Activated CD4-positive, alpha-beta T cell treated with anti-CD3 and anti-CD28 coated beads, Interleukin-2, amount 50 U/mL, for 48 hours (primary cell): ENCODE measurements at places on chromosomes 16 and 17.

- no peak for DNase-seq
Observed at GRCh38 chr17:46916211-46916610, 6.7 kb upstream of the GOSR2 start.

DNA sequence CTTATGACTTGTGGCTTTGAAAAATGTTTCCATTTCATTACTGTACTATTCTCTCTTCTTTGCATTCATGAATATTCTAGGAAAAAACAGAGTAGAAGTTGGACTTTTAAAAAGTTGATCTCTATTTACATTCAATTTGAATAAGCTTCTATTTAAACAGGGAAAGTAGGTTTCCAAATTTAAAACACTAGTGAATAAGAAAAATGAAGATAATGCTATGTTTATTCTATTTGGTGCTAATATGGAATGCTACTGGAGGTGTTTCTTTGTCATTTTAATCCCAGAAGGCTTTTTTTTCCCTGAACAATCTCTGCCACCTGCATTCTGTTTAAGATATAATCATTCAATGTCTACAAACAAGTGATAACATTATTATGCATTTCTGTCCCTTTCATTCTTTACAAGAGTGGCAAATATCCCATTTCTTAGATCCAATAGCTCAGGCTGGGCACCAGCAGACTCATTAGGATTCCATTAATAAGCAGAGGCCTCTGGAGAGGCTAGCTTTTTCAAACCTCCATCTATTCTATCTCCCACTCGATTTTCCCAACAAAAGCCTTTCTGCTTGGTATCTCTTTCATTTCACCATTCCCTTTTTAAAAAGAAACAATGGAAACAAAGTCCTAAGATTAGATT lies 1001.6 kb upstream of the CDH8 start:
- DNase-seq, result no peak

GRCh38 chr17:27456681-27457359 lies 572 bp downstream of the KSR1 start:
- DNase-seq, result no peak

- DNase-seq, result peak; percentile 62
Observed at GRCh38 chr16:29745121-29745852, 503 bp downstream of the C16orf54 start.

GRCh38 chr16:49439676-49440075 lies 66.1 kb downstream of the C16orf78 start:
- DNase-seq, result no peak

DNA sequence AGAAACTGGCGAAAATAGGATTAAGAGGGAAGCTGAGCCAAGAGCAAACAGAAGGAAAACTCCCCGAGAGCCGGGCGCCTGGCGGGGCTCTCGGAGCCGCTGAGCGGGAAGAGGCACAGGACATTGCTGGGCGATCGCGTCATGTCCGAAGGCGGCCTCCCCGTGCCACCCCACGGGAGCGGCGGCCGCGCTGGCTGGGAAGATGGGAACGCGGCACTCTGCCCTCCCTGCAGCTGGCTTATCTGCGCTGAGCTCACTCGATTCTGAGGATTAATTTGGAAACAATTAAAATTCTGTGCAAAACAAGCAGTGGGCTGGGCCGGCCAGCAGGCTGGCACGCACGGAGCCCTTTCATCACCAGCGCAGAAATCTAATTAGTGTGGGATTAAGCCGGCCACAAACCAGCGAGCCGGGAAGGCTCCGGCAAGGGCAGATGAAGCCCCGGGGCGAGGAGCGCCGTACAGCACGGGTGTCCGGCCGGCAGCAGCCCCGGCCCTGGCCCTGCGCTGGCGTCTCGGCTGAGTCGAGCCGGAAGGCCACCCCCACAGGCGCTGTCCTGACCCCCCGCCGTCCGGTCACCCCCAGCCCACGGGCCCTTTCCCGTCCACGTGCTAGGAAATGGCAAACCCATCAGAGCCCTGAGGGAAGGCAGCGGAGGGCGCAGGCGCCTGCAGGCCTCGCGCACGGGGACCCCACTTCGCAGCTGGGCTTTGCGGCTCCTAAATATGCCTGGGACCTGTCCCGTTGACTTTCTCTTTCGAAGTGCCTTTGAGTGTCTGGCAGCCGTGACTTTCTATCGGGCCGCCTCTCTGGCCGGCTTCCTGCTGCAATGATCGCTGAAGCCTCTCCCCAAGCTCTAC lies 37.9 kb downstream of the SOX8 start:
- no peak for DNase-seq

DNA sequence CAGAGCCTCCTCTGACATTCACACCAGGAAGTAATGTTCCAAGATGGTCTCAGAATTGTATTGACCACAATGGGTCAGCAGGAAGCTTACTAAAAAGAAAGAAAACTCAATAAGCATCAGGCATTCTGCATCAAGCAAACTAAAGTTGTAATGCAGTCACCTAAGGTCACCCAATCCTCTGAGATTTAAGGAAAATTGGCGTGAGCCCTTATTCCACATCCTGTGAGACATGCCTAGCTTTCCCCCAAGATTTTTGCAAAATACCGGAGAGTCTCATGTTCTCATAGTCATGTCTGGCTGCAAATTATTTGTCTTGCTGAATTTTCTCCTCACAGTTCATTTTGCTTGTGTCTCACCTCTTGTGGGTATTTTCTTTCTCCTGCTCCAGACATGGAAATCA lies 417.1 kb upstream of the SOX9 start:
- no peak for DNase-seq

DNA sequence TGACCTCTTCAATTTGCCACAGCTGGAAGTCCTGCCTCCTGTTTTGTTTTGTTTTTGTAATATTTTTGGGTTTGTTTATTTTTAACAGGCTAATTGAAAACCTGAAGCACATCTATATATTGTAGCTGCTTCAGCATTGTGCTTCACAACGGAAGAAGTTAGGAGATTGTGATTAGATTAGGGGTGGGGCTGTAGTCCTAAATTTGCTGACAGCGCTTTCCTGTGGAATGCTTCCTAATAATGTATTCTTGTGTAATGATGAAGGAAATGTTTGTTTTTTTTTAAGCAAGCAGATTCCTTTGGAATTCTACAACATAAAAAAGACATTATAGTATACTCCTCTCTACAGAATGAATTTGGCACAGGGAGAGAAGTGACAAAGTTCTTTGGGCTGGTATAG lies 70.1 kb downstream of the NLK start:
- DNase-seq, result no peak

DNA sequence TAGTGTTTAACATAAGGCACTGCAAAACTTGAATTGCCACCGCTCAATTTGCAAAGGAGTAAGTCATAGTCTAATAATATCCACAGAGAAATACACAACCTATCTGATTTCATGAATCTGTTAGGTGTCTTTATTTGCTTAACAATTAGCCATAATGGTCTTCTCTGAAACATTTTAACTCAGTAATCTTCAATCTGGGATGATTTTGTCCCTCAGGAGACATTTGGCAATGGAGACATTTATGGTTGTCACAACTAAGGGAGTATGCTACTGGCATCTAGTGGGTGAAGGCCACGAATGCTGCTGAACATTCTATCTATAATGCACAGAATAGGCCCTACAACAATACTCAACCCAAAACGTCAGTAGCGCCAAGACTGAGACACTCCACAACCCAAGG lies 4.3 kb downstream of the UBE2G1 start:
- DNase-seq, result no peak

- no peak for DNase-seq
Observed at GRCh38 chr17:19311016-19311415, 51.5 kb downstream of the B9D1 start.

GRCh38 chr16:3938471-3938842 lies 57.9 kb upstream of the CREBBP start:
- no peak for DNase-seq

GRCh38 chr17:13425390-13425789 lies 176.3 kb downstream of the HS3ST3A1 start:
- DNase-seq, result no peak

GRCh38 chr17:44915862-44916780 lies 821 bp upstream of the GFAP start:
- no peak for DNase-seq

- DNase-seq, result no peak
Observed at GRCh38 chr17:49545806-49546545, 29.7 kb upstream of the NXPH3 start.

DNA sequence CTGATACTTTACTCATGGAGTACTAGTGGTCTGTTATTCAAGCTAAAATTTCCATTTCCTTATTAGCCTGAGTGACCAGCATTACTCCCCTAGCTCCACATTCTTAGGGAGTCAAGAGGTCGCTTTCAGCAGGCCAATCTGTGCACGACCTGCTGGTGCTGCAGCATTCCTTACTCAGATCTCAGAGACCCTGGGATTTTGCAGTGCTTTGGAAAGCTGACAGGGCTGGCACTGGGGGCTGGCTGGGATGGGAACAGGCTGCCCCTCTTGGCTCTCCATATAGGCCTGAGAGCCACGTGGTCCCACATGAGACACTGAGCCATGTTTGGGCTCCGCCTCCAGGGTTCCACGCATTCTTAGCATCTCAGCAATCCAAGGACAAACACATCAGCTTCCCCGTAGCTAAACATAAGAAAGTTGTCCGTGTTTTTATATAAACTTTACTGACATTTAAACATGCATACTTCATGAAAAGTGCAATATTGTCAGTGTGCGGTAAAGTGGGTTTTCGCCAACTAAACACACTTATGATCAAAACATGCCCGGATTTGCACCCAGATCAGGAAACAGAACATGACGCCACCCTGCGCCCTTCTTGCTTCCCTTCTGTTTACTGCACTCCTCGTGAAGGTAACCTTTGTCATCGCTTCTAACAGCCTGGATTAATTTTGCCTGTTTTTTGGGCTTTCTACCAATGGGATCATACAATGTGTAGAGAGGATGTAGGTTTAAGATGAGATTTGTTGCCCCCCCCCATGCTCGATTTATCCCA lies 254.5 kb upstream of the CACNG5 start:
- no peak for DNase-seq

DNA sequence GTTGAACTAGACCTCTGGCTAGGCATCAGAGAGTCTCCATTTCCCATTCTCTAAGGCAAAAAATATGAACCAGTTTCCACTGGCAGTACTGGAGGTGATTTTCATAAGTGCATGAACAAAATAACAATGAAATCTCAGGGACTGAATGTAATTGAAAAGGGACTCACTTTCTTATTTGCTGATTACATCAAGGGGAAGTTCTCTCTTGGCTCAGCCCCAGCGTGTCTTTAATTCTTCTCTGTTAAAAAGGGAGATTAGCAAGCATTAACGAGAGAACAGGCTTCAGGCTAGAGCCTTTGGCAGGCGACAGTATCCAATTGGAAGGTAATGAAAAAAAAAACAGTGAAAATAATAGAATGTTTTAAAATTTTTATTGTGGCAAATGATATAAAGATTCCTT lies 34.0 kb upstream of the ADAMTS18 start:
- DNase-seq, result no peak

DNA sequence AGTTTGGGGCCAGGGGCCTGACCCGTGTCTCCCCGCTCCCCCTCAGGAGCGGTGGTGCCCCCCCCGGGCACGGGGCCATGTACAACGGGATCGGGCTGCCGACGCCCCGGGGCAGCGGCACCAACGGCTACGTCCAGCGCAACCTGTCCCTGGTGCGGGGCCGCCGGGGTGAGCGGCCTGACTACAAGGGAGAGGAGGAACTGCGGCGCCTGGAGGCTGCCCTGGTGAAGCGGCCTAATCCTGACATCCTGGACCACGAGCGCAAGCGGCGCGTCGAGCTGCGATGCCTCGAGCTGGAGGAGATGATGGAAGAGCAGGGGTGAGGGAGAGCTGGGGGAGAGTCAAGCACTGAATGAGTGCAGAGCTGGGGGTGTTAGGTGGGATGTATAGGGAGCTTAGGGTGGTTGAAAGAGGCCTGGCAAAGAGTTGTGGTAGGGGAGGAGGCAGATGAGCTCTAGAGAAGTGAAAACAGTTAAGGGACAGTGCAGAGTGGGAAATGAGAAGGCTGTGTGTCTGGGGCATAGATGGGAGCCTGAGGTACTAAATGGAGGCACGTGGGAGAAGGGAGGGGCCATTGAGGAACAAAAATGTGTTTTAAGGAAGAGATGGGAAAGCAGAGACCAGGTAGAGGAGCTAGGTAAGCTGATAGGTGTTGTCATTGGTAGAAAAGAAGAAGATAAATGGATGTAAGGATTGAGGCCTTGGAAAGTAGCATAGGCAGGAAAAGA lies 4.0 kb downstream of the SRRM2 start:
- DNase-seq, result no peak

DNA sequence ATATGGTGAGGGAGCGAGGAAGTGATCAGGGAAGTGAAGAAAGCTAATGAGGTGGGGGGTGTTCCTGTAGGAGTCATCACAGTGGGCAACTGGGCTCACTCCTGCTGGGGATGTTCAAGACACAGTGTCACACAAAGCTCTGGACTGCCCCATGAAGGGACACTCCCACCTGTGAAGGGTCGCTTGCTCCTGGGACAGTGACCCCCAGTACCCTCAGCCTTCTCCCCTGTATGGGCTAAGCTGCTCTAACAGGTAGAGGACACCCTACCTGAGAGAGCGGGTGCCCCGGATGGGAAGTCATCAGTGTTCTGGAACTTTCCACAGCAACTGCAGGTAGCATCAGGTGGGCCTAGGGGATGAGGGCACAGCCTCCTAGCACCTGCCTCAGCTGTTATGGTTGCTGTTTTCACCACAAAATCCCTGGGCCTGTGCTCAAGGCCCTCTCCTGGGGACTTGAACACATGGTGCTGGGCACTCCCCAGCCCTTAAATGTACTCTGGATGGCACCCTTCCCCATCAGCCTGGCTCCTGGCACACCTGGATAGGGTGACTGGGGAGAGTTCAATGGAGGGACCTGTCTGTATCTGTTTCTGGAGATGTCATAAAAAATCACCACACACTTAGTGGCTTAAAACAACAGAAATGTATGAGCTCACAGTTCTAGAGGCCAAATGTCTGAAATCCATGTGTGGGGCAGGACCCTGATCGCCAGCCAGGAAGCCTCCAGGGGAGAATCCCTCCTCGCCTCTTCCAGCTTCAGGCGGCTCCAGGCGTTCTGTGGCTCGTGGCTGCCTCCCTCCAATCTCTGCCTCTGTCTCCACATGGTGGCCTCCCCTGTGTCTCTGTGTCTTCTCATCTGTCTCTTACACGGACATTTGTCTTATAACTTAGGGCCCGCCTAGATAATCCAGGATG lies 104.0 kb upstream of the CDH5 start:
- no peak for DNase-seq

- DNase-seq, result no peak
Observed at GRCh38 chr16:11896486-11897176, 19.1 kb downstream of the GSPT1 start.

- DNase-seq, result no peak
Observed at GRCh38 chr16:70788668-70789594, 12.0 kb downstream of the VAC14 start.

DNA sequence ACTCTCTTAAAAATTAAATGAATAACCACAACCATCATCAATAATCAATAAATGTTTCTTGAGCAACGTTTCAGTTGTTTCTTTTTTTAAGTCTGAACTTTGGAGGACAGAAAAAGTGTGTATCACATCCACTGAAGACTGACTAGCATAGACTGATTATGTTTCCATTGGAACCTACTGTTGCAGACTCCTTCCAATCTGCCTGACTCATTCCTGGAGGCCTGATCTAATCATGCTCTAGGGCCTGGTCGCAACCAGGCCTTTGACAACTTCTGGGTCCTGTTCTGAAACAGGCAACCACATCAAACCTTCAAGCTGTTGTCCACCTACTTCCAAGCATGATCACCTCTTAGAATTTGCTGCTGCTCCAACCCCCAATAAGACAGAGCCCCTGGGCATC lies 109.2 kb upstream of the NUDT7 start:
- DNase-seq, result no peak

GRCh38 chr17:8153525-8153956 lies 1.3 kb upstream of the PER1 start:
- peak; percentile 70 for DNase-seq

GRCh38 chr16:76654088-76654820 lies 377.1 kb downstream of the CNTNAP4 start:
- DNase-seq, result no peak

GRCh38 chr17:30790279-30790678 lies 34.2 kb downstream of the CRLF3 start:
- DNase-seq, result no peak

- no peak for DNase-seq
Observed at GRCh38 chr16:51577621-51578303, 426.7 kb upstream of the SALL1 start.
